ENCODE measurements at places on chromosomes 11 and 22.

DNA sequence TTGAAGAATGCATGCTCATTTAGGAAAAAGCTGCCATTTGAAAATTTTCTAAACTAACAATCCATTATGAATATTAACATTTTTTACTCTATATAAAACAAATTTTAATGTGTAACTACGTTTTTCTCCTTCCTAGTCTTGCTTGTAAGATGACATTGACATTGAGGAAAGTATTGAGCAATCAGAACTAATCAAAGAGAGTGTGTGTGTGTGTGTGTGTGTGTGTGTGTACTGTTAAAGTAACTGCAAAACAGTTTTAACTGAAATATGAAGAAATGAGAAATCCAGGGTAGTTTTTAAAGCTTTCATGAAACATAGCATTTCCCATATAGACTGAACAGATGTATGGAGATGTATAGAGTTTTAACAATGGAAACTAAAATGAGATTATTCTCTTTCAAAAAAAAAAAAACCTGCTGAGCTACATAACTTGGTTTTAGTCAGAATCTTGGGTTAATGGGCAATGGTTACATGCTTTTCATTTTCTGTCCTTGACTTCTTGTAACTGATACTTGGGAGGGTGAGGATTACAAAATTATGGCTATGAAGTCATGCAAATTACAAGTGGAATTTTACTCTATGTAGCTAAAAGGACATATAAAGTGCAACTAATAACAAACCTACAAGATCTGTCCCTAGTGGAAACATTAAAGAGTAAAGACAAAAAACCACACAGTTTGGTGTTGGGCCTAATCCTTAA, 2.0 kb downstream of the PDGFD start:
- no peak for DNase-seq

- no peak for DNase-seq
Measured at GRCh38 chr11:120336641-120337354, 585 bp downstream of the ARHGEF12 start.

DNA sequence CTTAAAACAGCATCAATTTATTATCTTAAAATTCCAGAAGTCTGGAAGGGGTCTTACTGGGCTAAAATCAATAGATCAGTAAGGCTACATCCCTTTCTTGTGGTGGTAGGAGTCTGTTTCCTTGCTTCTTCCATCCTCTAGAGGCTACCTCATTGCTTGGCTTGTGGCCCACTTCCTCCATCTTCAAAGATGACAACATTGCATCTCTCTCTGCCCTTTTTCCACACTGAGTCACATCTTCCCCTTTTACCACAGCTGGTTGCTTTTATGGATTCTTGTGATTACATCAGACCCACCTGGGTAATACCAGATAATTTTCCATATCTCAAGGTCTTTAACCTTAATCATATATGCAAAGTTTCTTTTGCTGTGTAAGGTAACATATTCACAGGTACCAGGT, 60.9 kb downstream of the GRIA4 start:
- DNase-seq, result no peak

DNA sequence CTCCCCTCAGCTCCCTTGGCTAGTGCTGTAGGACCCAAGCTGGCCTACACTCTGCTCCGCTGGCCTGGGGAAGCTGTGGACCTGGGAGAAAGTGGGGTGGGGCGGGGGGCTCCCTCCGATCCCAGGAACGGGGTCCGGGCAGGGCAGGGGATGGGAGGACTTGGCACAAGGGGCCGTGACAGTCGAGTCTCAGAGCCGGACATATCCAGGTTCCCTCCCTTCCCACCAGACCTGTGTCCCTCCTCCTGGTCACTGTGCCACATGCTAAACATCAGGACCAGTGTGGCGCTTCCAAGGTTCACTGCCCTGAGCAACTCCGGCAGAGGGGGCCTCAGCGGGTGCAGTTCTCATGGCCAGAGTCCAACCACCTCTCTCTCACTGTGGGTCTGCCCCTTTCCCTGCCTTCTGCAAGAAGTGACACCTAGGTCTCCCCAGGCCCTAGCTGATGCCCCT, 2.0 kb downstream of the DUSP8 start:
- DNase-seq, result no peak

DNA sequence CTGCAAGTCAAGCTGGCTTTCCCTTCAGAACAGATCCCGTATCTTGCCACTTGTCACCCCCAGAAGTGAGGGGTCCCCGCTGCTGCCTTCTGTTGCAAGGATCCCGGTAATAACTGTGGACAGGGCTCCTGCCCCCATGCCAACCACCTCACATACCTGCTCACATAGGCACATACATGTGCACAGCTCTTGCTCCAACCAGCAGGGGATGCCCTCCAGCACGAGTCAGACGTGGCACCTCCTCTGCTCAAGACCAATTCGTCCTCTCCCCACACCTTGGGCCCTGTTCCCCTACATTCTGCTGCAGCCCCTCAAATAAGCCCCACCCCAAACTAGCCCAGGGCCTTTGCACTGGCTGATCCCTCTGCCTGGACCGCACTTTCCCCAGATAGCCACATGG, 163.3 kb downstream of the CRYBB2 start:
- DNase-seq, result no peak

DNA sequence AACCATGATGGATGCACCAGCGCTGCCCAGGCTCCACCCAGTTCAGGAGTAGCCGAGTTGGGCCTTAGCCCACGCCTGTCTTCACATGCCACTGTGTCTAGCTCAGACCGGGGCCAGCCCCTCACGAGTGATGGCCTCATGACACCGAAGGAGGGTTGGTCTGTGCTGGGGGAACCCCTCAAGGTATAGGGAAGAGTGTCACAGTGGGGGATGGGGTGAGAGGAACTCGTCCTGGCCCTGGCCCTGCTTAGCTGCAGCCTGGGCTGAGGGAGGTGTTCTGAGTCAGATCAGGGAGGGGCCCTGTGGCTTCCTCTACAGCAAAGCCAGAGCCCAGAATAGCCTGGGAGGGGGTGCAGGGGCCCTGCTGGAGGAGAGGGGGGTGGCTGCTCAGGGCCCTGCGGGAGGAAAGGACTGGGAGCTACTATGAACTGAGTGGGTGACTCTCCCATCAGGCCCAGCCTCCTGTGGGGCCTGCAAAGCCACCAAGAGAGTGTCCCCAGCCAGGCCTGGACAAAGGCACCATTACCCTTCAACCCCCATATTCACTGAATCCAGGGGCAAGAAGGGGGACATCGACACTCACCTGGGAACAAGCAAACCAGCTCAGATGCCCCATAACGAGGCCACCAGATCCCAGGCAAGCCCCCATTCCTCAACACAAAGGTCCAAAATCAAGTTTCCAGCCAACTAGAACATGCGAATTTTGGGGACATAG, 41.2 kb downstream of the IGLL5 start:
- peak; percentile 4 for DNase-seq

GRCh38 chr11:62593434-62594044, 2.2 kb upstream of the TUT1 start:
- peak; percentile 64 for DNase-seq

DNA sequence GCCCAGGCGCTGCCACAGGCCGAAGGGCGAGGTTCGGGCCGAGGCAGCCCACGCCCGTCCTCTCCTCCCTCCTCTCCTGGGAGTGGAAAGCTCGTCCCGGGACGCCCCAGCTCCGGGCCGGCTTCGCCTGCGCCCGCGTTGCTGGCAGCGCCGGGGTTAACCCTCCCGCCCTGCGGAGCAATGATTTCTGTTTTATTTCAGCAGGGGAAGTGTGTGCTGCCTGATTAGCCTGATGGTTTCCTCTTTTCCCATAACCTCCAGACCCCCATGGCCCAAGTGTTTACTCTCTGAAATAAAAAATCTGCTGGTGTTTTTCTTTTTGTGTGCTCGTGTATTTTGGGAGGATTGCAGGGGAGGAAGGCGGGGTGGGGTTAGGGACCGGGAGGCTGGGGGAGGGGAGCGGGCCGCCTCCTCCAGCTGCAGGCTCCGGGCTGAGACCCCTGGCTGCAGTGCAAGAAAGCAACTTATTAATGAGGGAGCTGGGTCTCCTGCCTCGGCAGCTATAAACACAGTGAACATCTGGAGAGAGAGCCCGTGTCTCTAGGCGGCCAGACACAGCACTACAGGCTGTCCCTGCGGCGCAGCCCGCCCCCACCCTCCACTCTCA, 38.6 kb downstream of the ETS1 start:
- peak; percentile 23 for DNase-seq

DNA sequence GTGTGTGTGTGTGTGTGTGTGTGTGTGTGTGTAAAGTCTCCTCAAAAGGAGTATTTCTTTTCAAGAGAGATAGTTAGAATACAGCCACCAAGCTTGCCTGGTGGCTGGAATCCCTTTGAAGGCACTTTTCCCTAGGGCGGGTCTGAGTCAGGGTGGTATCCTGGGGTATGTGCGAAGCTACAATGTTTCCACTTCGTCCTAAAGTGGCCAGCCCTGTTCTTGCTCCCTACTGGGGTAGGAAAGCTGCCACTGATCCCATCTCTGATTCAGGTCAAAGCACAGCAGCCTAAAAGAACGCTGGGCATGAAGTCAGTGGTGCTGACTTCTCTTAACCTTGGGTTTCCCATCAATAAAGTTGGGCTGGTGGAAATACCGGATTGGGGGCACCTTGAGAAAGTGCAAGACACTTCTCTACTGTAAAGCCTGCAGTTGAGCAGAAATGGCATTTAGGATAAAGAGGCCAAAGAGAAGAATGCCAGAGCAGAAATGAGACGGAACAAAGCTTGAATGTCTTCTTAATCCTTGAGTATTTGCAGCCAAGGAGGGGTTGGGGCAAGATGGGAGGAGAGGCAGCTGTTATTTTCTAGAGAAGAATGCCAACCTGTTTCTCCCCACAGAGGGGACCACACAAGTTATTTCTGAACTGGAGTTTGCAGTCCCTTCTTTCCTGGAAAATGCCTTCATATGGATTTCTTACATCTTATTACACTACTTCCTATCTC, 35.3 kb downstream of the ZNRF3 start:
- DNase-seq, result no peak

DNA sequence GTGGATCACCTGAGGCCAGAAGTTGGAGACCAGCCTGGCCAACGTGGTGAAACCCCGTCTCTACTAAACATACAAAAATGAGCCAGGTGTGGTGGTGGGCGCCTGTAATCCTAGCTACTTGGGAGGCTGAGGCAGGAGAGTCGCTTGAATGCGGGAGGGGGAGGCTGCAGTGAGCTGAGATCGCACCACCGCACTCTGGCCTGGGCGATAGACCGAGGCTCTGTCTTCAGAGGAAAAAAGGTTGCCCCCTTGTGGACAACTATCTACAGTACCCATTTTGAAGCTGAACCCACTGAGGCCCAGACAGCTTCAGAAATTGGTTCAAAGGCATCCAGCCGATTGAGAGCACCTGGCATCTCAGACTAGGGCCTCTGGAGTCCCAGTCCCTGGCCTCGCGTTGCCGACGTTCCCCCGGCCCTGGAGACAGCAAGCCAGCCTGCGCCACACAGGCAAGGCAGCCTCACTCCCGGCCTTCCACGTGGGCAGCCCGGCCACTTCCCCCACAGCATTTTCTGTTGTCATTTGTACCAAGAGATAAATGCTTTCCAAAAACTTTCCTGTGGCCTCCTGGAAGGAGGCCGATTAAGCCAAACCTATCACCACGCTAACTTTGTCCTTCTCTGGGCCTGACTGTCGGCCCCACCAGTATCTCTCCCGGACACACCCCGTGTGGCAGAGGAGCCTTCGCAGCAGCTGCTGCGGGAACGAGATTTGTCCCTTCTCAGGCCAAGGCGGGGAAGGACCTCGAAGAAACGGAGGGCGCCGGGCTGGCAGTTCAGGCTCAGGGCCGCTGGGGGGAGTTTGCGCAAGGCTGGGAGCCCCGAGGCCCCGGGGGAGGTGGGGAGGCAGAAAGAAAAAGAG, 82.8 kb downstream of the FLI1 start:
- DNase-seq, result peak; percentile 41

- no peak for DNase-seq
Measured at GRCh38 chr11:20672575-20672974, 3.2 kb downstream of the NELL1 start.

GRCh38 chr11:89182773-89183518, 5.3 kb downstream of the TYR start:
- no peak for DNase-seq

DNA sequence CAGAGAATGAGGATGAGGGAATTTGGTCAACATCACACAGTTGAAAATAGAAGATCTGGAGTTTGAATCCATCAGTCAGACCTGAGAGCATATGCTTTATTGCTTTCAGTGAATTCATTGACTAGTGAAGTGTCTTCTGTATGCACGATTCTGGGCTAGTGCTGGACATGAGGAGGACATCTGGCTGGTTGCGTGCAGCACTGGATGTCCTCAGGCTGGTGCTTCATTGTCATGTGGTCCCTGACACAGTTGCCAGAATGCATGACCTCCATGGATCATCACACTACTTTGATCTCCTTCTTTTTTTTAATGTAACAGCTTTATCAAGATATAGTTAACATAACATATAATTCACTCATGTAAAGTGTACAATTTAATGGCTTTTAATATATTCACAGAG, 44.5 kb upstream of the MMP7 start:
- no peak for DNase-seq

DNA sequence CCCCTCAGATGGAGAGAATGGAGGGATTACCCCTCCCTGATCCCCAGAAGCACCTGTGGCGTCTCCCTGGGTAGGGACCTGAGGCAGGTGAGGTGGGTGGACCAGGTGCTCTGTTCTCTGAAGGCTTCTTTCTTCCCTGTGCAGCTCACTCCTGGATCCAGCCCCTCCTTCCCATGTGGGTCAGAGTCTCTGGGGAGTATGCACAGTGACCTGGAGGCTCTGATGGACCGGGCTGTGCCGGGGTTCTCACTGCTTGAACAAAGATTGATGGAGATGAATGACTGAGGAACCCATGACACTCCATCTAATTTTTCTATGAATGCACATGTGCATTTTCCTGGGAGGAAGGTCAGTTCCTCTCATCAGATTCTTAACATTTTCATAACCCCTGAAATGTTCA, 78.6 kb upstream of the SHANK2 start:
- no peak for DNase-seq

DNA sequence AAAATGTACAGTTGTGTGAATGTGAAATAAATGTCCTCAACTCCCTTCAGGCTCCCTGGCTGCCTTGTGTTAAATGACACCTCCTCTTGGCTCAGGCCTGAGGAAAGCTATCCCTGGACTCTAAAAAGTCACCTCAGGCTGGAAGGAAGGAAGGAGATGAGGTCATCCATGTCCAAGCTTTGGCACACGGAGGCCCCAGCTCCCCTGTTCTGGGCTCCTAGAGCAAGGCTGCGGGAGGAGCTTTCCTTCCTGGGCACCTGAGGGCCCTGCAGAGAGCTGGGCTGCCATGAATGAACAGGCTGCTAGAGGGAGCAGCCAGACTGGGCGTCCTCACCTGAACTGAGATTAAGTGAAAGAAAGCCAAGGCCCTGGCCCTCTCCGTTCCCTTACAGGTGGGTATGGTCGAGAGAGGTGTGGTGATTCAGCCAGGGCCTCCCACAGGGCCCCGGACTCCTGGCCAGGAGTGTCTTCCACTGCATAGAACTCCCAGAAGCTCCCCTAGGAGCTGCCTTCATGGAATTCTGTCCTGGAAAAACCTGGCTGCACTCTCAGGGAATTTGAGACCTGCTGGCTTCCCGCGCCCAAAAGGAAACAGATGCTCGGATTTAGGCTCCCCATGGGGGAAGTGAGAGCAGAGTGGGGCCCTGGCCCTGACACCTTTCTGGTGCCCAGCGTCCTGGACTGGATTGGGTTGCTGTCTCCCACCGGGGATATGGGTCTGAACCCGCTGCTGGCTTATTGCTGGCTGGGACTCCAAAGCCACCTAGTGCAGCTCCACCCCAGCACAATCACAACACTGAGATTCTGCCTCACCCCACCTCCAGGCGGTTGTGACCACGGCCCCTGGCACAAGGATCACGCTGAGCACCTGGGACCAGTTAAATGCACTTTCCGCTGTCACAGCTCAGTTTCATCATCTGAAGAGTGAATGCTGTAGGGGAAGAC, 22.2 kb downstream of the MYBPC3 start:
- no peak for DNase-seq
